Stimulated activated CD8-positive, alpha-beta memory T cell treated with anti-CD3 and anti-CD28 coated beads, Interleukin-4, amount 100 ng/mL, for 24 hours (primary cell): ENCODE measurements at places on chromosomes 1 and 21.

DNA sequence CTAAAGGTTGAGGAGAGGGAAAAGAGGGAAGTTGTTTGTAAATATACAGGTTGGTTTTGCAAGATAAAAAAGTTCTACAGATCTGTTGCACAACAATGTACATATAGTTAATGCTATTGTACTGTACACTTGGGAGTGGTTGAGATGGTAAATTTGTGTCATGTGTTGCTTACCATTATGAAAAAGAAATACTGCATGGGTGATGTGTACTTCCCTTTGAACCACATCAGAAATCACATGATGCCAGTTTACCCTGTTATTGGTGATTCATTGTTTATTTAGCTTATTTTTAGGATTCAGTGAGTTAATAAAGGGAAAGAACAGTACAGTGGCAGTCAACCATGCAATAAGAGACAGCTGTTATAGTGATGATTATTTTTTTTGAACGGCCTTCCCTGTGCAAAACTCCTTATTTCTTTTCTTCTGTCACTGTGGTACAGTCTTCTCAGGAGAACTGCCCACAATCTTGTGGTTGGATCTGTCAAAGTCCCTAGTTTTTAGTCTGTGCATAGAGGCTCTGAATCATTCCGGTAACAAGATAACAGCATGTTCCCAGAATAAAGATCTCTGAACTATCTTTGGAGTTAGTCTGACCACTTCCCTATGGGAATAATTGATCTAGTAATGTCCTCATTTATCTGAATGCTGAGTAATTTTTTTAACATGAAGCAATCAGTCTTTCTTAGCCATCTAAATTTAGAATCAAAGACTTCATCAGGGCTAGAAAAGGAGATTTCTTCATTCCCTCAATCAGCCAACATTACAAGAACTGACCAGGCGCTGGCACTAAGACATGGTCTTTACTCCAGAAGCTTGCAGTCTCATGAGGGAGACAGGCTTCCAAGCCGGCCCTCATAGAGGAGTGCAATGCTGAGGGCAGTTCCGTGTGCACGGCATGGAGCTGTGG lies 84.2 kb downstream of the SH3GLB1 start:
- no peak for DNase-seq

DNA sequence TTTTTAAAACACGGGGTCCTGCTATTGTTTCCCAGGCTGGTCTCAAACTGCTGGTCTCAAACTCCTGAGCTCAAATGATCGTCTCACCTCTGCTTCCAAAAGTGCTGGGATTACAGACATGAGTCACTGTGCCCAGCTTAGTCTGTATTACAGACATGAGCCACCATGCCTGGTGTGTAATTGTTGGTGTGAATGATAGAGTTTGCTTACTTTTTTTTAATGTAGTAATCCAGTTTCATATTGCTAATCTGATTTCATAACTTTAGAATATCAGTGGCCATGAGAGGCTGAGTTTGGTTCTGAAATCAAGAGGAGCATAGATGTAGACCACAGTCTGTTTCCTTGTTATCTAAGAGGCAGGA lies 3.4 kb downstream of the EPB41 start:
- DNase-seq: no peak

- DNase-seq: no peak
Measured at GRCh38 chr1:43270421-43271095, 775 bp downstream of the TMEM125 start.

DNA sequence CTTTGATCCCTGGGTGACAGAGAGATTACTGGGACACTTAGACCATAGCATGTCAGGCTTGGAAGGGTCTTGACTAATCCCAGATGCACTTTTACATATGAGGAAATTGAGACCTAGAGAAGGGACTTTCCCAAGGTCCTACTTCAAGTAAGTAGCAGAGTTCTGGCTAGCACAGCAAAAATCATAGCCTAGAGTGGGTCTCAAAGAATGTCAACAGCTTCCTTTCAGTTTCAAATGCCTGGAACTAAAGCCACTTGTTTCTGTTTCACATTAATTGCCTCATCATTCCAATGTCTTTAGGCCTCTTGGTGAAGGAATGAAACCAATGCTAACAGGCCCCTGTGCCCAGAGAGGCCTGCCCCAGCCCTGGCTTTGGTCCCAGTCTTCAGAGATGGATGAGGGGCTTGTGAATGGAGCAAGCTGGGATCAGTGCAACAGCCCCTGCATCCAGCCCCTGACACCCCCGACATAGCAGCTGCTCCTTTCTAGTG lies 26.6 kb downstream of the ATF3 start:
- no peak for DNase-seq

DNA sequence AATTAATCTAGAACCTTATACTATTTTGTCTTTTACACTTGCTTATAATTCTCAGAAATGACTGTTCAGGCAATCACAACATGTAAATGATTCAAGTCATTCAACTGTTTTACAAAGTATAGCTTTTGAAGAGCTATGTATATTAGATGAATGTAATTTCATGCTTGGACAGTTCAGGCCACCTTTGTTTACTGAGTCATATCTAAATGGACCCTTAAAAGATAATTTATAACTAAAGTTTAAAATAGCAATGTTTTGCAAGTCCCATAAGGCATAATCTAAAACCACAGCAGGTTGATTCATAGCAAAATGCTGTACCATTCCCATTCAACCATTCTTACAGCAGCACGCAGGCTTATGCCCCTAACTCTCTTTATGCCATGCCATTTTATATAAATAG lies 64.8 kb downstream of the PIK3R3 start:
- no peak for DNase-seq

- DNase-seq: no peak
Measured at GRCh38 chr21:32253215-32253641, 25.6 kb downstream of the MIS18A start.

- DNase-seq: peak; percentile 24
Measured at GRCh38 chr1:66996018-66996682, 57.8 kb downstream of the SLC35D1 start.

DNA sequence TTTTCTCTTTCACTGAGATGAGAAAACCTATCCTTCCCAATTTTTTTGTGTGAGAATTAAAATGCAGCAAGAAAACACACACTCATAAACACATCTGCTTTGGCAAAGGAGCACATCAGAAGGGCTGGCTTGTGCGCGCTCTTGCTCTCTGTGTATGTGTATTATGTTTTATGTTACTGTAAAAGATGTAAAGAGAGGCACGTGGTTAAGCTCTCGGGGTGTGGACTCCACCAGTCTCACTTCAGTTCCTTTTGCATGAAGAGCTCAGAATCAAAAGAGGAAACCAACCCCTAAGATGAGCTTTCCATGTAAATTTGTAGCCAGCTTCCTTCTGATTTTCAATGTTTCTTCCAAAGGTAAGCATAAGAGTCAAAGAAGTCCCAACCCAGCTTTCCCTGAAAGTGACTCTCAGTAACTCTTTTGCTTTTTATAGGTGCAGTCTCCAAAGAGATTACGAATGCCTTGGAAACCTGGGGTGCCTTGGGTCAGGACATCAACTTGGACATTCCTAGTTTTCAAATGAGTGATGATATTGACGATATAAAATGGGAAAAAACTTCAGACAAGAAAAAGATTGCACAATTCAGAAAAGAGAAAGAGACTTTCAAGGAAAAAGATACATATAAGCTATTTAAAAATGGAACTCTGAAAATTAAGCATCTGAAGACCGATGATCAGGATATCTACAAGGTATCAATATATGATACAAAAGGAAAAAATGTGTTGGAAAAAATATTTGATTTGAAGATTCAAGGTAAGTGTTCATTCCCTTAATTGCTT lies at the start of gene CD2:
TSS of gene CD2 (plus strand) at position 233 of the 780 bp plus-strand sequence. CDS start at position 296, 63 bp downstream.
- no peak for DNase-seq

DNA sequence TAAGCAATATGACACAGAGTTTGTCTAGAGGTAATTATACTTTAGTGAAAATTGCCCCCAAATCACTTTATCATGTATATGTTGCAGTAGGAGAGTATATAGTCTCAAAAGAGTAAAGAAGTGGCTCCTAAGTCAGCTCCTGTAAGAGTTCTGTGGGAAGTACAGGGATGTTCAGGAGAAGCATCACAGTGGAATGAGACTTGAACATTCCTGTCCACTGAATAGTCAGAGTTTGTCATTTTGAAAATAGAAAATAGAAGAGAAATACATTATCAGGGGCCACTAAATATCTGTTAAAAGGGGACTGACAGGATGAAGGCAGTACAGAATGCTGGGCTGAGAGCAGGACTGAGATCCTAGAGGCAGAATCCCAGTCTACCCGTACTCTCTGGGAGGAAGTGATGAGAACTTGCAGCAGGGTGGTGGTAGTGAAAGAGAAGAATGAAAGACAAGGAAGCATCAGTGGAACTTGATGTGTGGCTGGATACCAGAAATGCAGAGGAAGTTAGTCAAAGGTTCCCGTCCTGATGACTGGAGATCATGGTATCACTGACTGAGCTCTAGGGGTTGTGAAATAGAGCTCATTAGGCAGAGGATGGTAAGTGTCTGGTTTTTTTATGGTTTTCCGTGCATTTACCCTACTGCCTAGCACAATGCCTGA lies 153.4 kb downstream of the FMN2 start:
- no peak for DNase-seq

GRCh38 chr1:25473653-25474225 lies 43.0 kb downstream of the MACO1 start:
- DNase-seq: no peak

DNA sequence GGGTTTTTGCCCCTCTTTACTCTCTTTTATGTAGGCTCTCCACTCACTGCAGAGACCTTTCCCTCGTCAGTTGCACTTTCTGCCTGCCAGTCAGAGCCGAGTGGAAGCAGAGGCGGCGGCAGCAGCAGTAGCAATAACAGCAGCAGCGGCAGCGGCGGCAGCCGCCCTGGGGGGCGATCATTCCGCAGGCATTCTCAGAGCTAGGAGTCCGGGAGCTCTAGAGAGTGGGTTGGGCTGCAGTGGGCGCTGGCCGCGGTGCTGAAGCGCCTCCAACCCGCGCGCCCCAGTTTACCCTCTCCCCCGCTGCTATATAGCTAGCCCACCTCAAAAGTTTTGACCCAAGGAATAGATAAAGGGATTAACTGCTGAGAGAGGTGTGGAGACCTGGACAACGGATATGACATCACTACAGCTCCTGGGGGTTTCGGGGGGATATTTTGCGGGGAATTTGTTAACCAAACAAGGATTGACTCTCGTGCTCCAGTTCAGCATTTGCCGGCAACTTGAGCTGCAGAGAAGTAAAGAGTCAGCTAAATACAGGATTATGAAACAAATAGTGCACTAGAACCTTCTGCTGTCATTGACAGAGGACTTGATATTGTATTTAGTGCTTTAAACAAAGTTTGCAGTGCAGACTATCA lies at the start of gene OLFM3:
TSS of gene OLFM3 (minus strand) at position 102 of the 641 bp plus-strand sequence.
- no peak for DNase-seq

DNA sequence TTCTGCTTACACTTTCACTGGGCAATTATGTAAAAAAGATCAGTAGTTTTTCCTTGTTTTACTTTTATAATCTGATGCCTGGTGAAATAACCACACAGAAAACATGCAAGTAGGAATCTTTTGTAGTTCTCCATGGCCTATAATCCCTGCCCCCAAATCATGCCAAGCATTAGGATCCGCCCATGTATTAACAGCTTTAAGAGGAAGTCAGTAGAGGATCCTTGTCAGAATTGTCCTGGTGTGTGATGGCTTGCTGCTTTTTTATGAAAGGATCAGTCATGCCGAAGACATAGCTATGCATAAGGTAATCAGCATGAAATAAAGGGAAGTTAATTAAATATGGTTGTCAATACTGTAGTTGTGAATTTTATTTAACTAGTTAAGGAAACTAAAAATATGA lies 20.0 kb downstream of the ADGRL2 start:
- DNase-seq: no peak

DNA sequence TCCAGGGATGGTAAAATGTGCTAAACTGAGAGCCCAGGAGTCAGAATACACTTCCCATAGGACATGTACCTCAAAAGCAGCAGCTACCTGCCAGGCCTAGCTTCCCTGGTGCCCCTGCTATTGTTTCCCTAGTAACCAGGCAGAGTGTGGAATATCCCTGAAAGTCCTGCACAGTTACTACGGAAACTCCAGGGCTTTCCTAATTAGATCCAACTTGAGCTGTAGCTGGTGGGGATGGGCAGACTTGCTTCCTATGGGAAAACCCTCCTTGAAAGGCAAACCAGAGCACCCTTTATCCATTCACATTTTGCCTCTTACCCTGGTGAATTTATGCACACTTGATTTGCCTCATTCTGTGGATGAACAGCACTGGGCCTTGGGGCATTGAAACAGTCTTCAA lies 559.9 kb upstream of the PBX1 start:
- DNase-seq: no peak

- no peak for DNase-seq
Measured at GRCh38 chr1:215001419-215002021, 81.0 kb upstream of the KCNK2 start.

- DNase-seq: no peak
Measured at GRCh38 chr21:35234725-35235124, 185.6 kb upstream of the RUNX1 start.

- no peak for DNase-seq
Measured at GRCh38 chr1:91807921-91808620, 77.9 kb downstream of the TGFBR3 start.

- peak; percentile 83 for DNase-seq
Measured at GRCh38 chr21:46285761-46286647, at the start of gene YBEY. YBEY (plus strand) TSS chr21:46286342; CDS start chr21:46286914, 572 bp downstream.

- no peak for DNase-seq
Measured at GRCh38 chr1:89274411-89274857, 1.8 kb upstream of the GBP5 start.

DNA sequence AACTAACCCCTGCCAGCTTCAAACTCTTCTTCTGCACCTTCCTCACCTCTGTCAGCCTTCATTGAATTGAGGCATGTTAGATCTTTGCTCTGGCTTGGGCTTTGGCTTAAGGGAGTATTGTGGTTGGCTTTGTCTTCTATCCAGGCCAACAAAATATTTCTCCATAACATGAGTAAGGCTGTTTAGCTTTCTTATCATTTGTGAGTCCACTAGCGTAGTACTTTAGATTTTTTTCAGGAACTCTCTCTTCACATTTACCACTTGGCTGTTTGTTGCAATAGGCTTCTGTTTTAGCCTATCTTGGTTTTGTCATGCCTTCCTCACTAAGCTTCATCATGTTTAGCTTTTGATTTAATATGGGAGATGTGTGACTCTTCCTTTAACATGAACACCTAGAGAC lies 417.5 kb downstream of the NCAM2 start:
- DNase-seq: no peak

- no peak for DNase-seq
Measured at GRCh38 chr1:46369542-46370213, 24.4 kb upstream of the FAAH start.

GRCh38 chr1:12555411-12556367 lies 62.3 kb downstream of the DHRS3 start:
- DNase-seq: no peak

GRCh38 chr21:44084496-44085241 lies 22.5 kb upstream of the PWP2 start:
- no peak for DNase-seq

DNA sequence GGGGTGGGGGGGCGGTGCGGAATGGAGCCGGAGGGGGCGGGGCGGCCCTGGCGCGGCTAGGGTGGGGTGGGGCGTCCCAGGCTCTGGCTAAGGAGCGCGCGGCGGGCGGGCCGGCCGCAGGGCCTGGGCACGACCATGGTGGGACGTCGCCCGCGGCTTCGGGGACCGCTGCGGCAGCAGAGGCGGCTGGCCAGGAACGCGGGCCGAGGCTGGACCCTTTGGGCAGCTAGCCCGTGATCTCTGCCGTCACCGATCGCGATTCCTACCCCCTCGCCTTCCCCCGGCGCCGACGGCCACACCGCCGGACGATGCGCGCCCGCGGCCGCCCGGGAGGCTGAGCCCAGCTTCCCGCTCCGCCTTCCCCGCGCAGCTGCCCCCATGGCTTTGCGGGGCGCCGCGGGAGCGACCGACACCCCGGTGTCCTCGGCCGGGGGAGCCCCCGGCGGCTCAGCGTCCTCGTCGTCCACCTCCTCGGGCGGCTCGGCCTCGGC lies at the start of gene MAP3K21:
TSS of gene MAP3K21 (plus strand) at position 74 of the 491 bp plus-strand sequence. CDS start at position 379, 305 bp downstream.
- no peak for DNase-seq

GRCh38 chr1:173823781-173824314 lies 625 bp upstream of the DARS2 start:
- DNase-seq: no peak
